Natural killer cell (primary cell): ENCODE measurements at places on chromosomes 13 and 19. TPM values are rescaled to one million over a fixed set of nuclear protein-coding genes. Genes with fewer than 3 reads are reported as not detected.

DNA sequence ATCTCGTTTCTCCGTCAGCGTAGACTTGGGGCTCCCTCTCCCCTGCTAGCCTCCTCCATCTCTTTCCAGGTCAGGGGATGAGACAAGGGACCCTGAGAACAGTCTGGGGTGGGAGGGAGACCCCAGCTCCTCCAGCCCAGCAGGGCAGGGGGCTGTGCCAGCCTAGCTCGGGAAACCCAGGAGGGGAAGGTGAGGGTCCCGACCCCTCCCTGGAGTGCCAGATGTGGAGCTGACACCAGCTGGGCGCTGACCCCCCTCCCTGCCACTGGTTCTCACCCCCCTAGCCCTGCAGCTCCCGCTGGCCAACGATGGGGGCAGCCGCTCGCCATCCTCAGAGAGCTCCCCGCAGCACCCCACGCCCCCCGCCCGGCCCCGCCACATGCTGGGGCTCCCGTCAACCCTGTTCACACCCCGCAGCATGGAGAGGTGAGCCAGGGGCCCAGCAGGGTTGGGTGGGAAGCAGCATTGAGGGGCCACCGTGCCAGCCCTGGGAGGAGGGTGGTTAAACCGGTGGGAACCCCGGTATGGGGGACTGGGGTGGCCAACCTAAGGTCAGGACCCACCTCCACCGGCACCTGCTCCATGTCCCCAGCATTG is 5.1 kb upstream of the TGFBR3L start:
- H3K27ac ChIP-seq: no peak overlapping the region
- H3K27me3 ChIP-seq: peaks cover under 1% of the 10 kb centered on the region
- H3K36me3 ChIP-seq: peaks cover 41% of the 10 kb centered on the region
- peaks cover 19% of the 10 kb centered on the region for H3K4me1 ChIP-seq
- H3K4me3 ChIP-seq: no peak overlapping the region

PCDH9 gene
- total RNA-seq: 0.43 TPM

ZNF175 gene
- total RNA-seq: 4.0 TPM

GRCh38 chr13:104382951-104383350 is 1316.7 kb upstream of the SLC10A2 start:
- H3K27ac ChIP-seq: no peak overlapping the region
- no peak for DNase-seq
- H3K4me1 ChIP-seq: no peaks in the 10 kb centered on the region
- H3K36me3 ChIP-seq: no peaks in the 10 kb centered on the region
- H3K4me3 ChIP-seq: no peak overlapping the region

DNA sequence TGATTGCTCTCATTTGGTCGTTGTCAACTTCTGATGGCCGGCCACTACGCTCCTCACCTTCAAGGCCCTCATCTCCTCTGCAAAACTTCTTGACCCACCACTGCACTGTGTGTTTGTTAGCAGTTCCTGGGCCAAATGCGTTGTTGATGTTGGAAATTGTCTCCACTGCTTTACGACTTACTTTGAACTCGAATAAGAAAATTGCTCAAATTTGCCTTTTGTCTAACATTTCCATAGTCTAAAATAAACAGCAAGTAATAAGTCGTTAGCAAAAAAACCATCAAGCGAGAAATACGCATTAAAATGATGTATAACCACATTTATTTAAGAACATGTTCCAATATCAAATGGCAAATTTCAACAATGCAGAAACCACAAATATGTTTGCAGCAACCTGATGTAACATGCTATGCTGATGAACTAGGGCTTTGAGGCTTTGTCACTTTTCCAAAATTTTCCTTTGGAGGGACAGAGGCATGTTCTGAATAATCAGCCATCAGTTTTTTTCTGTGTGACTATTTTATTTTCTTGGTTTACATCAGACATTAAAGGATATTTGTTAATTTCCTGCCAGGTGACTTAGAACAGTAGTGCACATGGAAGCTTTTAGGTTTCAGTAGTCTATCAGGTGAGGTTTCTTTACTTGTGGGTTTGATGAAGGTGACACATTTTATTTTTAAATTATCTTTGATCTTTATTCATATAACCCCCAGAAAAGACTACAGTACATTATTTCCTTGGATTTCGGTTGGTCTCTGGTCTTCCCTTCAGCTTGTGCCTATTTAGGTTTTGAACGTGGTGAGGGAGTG is 74.7 kb upstream of the TEX29 start:
- DNase-seq: no peak
- H3K4me1 ChIP-seq: no peaks in the 10 kb centered on the region
- no peaks in the 10 kb centered on the region for H3K27me3 ChIP-seq

- H3K27me3 ChIP-seq: no peaks in the 10 kb centered on the region
- no peaks in the 10 kb centered on the region for H3K36me3 ChIP-seq
- no peak for DNase-seq
- H3K4me3 ChIP-seq: no peak overlapping the region
- peaks cover 3% of the 10 kb centered on the region for H3K4me1 ChIP-seq
Observed at GRCh38 chr13:103277959-103278694, 211.9 kb upstream of the SLC10A2 start.

PRSS57 gene
- 4.5 TPM for total RNA-seq

DNA sequence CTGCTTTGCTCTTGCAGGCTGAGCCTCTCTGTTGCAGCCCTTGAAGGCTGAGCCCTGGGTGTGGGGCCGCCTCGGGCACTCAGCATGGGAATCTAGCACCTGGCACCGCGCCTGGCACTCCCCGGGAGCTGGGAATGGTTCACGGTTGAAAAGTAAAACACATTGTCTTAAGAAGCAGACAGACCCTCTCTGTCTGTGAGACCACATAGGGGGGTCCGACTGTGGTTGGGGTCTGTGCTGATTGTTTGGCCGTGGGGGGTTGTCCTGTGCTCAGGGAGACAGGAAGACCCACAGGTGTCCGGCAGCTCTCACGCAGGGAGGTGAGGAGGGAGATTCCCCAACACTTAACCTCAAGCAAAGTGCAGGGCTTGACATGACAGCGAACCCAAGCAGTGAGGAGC is 64.8 kb downstream of the SOX1 start:
- H3K4me1 ChIP-seq: no peaks in the 10 kb centered on the region
- H3K4me3 ChIP-seq: no peak overlapping the region
- H3K27ac ChIP-seq: no peak overlapping the region

DNA sequence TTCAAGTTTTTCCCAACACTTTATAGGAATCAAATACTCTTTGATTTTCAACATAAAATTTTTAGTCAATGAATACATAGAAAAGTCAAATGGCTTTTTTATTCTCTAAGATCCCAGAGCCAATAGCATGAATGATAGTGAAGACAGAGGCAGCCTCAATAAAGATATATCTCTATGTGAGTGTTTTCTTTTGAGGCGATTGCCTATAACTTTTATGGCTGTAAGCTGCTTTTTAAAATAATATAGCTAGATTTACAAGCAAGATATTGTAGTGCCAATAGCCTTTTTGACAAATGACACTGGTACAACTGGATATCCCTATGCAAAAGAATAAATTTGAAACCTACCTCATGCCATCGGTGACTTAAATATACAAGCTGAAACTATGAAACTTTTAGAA is 1705.2 kb upstream of the PCDH20 start:
- no peak for DNase-seq
- H3K4me3 ChIP-seq: no peak overlapping the region
- no peaks in the 10 kb centered on the region for H3K36me3 ChIP-seq
- no peaks in the 10 kb centered on the region for H3K4me1 ChIP-seq
- no peak overlapping the region for H3K27ac ChIP-seq

DNA sequence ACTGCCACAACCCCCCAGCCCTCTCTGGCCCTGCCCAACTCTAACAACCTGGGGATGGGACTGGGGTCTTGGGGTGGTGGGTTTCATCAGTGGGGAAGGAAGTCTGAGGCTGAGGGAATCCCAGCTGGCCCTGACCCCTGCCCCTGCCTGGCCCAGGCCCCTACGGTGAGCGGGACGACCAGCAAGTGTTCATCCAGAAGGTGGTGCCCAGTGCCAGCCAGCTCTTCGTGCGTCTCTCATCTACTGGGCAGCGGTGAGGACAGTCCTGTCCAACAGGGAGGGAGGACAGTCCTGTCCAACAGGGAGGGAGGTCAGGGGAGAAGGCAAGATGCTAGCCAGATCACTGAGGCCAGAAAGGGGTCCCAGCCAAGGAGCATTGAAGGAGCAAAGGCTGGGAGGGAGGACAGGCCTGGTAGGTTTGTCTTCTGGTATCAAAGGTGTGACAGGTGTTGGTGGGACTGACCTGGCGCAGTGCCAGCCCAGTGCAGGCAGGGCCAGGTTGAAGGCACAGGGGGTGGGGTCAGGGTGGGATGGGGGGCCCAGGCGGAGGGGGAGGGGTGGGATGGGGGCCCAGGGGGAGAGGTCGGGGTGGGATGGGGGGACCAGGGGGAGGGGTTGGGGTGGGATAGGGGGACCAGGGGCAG is 12.1 kb upstream of the LTBP4 start:
- no peak overlapping the region for H3K27ac ChIP-seq
- H3K36me3 ChIP-seq: peaks cover 29% of the 10 kb centered on the region
- H3K4me3 ChIP-seq: no peak overlapping the region
- H3K27me3 ChIP-seq: no peaks in the 10 kb centered on the region

DNA sequence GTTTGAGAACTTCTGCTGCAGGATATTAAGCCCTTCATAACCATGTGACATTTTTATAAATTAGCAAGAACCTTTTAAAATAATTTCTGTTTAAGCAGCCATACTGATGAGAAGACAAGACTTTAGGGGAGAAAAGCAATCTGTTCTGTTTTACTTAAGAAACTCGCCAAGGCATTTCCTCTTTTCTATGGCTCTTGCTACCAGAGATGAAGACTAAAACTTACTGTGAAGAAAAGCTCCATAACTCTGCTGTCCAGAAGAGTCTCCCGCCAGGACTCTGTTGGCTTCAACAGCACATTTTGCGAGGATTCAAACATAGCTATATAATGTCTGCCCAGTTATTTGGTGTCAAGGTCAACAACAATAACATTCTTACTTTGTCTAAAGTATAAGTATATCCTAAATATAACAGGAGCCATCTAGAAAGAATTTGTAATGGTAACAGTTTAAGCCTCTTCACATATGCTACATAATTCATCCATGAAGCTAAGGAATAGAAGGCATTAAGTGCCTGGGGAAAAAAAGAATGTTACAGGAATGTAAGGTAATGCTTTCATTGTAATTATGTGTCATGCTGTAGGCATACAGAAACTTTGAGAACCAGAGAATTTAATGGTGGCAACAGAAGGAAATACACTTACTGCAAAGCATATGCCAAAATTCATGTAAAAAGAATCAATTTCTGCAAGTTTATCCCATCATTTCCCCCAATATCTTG is 53.2 kb upstream of the EEF1AKMT1 start:
- no peaks in the 10 kb centered on the region for H3K27me3 ChIP-seq
- H3K27ac ChIP-seq: no peak overlapping the region
- DNase-seq: no peak
- H3K4me1 ChIP-seq: no peaks in the 10 kb centered on the region

DNA sequence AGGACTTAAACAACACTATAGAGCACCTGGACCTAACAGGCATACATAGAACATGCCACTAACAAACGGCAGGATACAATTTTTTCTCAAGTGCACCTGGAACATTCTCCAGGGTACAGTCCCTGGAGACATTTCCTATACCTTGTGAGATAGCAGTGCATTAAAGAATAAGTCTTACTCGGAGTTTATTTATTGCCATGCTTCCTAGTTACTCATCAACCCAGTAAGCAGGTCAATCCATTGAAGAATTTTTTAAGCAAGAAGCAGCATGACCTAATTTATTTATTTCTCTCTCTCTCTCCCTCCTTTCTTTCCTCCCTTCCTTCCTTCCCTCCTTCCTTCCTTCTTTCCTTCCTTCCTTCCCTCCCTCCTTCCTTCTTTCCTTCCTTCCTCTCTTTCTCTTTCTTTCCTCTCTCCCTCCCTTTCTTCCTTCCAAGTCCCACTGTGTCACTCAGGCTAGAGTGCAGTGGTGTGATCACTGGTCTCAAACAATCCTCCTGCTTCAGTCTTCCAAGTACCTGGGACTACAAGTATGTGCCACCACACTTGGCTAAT is 6.6 kb upstream of the TFDP1 start:
- H3K4me1 ChIP-seq: no peaks in the 10 kb centered on the region
- DNase-seq: no peak

GRCh38 chr13:65488606-65489005 is 1741.5 kb downstream of the PCDH9 start:
- no peak for DNase-seq
- H3K27me3 ChIP-seq: no peaks in the 10 kb centered on the region
- no peaks in the 10 kb centered on the region for H3K4me1 ChIP-seq
- no peaks in the 10 kb centered on the region for H3K36me3 ChIP-seq
- no peak overlapping the region for H3K27ac ChIP-seq

ZGLP1 gene
- 1.9 TPM for total RNA-seq

FFAR2 gene
- 0.70 TPM for total RNA-seq

- H3K4me3 ChIP-seq: no peak overlapping the region
- no peaks in the 10 kb centered on the region for H3K4me1 ChIP-seq
- DNase-seq: peak; percentile 7
Observed at GRCh38 chr13:111393221-111393790, 72.9 kb downstream of the TEX29 start.

CYP2A6 gene
- not detected for total RNA-seq

DNA sequence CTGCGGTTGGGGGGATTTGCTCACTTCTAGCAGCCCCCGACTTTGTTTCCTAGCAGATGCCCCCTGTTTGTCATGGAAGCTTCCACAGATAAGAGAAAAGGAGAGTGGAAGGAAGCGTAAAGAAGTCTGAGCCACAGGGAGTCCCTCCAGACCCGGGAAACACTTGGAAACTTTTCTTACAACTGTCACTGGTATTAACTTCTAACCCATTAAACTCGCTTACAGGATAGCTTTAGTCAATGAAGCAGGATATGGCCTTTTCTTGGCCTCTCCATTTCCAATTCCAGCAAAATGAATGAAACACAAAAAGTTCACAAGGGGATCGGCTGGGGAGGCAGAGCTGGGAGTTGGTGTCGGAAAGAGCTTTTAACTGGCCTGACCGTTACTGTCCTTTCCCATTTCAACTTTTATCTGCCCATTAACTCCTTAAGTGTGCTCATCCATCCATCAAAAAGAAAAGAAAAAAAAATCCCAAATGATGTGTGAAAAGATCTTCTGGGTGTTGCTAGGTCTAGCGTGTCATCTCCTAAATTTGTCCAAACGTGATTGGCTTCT is 231.9 kb upstream of the ARGLU1 start:
- H3K4me3 ChIP-seq: no peak overlapping the region
- DNase-seq: no peak
- H3K36me3 ChIP-seq: no peaks in the 10 kb centered on the region
- no peak overlapping the region for H3K27ac ChIP-seq

- no peak overlapping the region for H3K4me3 ChIP-seq
- no peaks in the 10 kb centered on the region for H3K27me3 ChIP-seq
- no peak overlapping the region for H3K27ac ChIP-seq
- H3K36me3 ChIP-seq: no peaks in the 10 kb centered on the region
- no peak for DNase-seq
Observed at GRCh38 chr13:24184265-24184841, 23.8 kb downstream of the SPATA13 start.

KCTD4 gene
- not detected for total RNA-seq
